ENCODE measurements at places on chromosomes 2 and 18.

- DNase-seq: no peak
Measured at GRCh38 chr18:74299746-74300145, 8.0 kb upstream of the CYB5A start.

GRCh38 chr2:16400127-16400623 is 265.5 kb downstream of the CYRIA start:
- DNase-seq: peak; percentile 51

GRCh38 chr2:54866868-54867267 is 143.4 kb downstream of the EML6 start:
- no peak for DNase-seq

- no peak for DNase-seq
Measured at GRCh38 chr2:13005761-13006335, 289.1 kb downstream of the TRIB2 start.

DNA sequence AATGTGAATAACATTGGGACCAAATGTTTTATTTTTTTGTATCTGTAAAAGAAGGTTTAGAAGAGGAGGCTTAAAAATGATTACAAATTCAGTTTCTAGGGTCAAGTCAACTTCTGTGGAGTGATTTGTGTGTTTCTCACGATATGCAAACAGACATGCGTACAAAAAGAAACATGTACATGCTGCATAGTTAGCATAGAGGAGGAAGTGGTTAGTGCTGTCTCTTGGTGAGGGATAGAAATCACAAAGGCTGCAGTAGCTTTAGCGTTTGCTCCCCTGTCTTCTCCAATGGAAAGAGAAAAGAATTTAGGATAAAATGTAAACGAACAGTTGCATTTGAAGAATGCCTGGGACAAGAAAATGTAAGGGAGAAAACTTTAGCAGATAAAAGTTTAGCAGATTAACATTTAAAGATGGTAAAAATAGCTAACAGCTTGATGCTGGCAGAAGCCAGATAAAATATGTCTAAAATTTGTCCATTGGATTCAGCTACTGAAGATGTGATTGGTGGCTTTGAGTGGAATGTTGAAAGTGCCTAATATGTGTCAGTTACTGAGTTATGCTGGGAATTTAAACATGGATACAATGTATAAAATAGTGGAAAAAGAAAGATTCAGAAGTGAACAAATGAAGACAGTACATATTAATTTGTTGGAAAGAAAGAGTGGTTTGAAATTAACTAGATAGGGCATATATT is 44.9 kb downstream of the MALT1 start:
- no peak for DNase-seq

DNA sequence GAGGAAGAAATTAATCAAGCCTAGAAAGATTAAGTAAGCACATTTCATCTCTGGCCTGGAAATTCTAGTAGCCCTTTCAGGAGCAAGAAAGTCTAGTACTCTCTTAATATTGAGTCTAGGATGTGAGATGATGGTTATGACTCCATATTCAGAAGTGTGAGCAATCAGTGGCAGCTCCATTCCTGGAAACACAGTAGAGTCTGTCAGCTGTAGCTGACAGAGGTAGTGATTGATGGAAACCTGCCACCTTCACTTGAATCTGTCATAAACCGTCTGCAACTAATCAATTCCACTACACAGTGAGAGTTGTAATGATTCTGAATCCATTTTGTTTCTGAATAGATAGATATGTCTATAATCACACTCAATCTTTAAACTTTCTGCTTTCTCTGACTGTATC is 635.1 kb downstream of the IRS1 start:
- DNase-seq: no peak

DNA sequence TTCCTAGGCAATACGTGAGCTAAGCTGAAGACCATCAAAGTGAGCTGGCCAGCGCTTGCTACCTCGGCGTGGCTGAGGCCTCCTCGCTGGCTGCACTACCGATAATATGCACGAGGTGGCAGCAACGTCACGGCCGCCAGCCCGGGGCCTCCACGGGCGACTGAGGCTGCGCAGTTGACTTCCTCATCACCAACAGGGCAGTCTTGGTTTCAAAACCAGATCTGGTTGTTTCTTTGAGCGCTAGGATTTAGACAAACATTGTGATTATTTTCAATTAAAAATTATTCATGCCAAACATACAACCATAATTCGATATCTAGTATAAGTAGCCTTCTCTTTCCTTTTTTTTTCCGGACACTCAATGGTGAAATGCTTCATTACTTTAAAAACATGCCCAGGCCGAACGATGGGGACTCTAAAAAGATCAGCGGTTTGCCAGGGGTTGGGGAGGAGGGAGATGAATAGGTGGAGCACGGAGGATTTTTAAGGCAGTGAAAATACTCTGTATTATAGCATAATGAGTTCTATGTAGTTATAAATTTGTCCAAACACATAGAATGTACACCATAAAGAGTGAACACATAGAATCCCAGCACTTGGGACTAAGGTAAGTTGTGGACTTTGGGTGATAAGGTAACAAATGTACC is 52.0 kb downstream of the CYBRD1 start:
- DNase-seq: peak; percentile 80

Data from left ventricle myocardium inferior (tissue), 1 donor.